ENCODE measurements at places on chromosomes 16 and 17.

- no peak for DNase-seq
Observed at GRCh38 chr17:32854832-32855389, 22.0 kb downstream of the MYO1D start.

GRCh38 chr16:89117975-89118289, 24.3 kb downstream of the ACSF3 start:
- no peak for DNase-seq

DNA sequence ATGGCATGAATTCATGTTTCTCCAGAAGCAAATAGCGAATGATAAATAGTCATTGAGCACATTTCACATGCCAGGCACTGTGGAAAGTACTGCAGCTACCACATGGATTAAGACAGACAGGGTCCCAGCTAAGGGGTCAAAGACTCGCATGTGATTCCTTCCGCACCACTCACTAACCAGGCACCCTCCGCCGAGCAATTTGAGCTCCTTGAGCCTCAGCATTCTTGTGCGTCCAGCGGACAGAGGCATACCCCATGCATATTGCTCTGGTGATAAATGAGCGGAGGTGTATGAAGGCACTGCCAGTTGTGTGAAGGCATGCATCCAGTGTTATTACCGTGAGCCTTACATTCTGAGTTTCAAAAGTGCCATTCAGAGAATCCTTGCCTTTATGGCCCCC, 358.7 kb downstream of the HS3ST4 start:
- no peak for DNase-seq

- peak; percentile 35 for DNase-seq
Observed at GRCh38 chr17:38761612-38762011, 9.1 kb downstream of the PSMB3 start.

DNA sequence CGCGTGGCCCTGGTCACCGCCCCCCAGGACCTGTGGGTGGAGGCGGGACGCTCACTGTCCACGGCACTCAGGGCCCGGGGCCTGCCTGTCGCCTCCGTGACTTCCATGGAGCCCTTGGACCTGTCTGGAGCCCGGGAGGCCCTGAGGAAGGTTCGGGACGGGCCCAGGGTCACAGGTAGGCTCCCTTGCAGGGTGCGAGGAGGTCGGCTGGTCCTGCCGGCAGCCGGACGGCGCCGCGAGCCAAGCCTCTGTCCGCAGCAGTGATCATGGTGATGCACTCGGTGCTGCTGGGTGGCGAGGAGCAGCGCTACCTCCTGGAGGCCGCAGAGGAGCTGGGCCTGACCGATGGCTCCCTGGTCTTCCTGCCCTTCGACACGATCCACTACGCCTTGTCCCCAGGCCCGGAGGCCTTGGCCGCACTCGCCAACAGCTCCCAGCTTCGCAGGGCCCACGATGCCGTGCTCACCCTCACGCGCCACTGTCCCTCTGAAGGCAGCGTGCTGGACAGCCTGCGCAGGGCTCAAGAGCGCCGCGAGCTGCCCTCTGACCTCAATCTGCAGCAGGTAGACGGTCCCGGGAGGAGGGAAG, 1.3 kb downstream of the GUCY2D start:
- DNase-seq, result no peak

GRCh38 chr17:15453246-15453645, 14.2 kb downstream of the CDRT4 start:
- no peak for DNase-seq

GRCh38 chr16:68420366-68420942, 27.9 kb downstream of the SMPD3 start:
- DNase-seq, result no peak

GRCh38 chr16:4814542-4815173, 12.2 kb upstream of the ROGDI start:
- DNase-seq, result no peak

DNA sequence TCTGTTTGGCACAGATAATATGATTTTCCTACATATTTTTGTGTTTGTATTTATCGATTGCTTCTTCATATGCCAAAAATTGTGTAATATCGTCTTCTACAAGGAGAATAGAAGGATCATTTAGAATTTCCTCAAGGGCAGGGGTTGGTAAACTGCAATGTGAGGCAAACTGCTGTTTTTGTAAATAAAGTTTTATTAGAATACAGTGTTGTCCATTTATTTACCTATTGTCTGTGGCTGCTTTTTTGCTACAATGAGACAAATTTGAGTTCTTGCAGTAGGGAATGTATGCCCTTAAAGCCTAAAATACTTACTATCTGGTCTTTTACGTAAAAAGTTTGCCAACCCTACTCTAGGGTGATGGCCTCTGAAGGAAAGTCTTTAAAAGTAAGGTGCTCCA, 509.5 kb downstream of the TMEM114 start:
- DNase-seq, result no peak

DNA sequence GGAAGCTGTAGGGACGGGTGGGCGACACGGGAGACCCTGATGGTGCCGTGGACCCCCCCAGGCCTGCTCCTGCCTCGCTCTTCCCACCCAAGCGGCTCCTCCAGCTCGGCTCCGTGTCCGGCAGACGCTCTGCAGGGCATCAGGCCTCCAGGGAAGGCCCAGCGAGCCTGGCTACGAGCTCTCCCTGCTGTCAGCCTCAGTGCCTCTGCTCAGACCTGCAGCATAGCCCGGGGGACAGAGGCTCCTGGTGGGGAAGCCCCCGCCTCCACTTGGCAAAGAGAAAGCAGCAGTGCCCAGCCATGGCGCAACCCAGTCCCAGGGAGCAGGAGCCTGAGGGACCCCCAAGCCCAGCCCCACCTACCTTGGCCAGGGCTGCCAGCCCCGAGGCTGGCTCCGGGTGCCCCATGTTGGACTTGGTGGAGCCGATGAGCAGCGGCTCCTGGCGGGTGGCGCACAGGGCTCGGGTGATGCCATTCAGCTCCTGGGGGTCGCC, 5.9 kb downstream of the FASN start:
- no peak for DNase-seq

DNA sequence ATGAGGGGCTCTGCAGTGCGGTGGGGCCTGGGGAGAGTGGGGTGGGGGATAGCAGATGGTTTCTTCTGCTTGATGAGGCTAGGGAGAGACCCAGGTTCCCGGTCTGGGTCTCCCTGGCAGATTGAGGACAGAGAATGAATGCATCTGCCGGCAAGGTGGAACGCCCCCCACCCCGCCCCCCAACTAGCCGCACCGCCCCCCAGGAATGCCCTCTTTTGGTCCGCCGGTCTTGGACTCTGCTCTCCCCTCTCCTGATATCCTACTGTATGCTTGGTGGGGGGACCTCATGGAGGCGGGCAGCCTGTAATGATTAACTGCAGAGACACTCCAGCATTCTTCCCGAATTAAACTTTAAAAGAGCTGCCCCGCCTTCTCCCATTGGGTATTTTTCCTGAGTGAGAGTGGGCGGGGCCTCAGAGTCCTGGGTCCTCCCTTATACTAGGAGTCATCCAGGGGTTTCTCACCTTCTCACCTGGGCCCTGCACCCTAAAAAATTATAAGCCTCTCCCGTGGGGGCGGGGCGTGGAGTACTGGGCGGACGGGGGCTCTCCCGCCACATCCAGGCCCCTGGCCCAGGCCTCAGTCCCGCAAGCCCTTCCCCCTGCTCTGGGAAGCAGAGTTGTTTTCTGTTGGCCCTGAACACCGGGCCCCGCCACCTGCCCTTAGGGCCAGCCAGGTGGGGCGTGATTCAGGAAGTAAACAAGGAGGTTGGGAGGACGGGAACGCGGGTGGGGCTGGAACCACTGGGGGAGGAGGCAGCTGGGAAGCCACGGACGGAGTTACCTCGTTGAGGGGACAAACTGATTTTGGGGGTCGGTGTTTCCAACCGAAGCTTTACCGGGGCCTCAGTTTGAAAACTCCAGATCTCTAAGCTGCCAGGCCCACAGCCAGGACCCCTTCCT, 1.5 kb downstream of the GRB7 start:
- no peak for DNase-seq

- no peak for DNase-seq
Observed at GRCh38 chr17:81394377-81394920, 808 bp upstream of the BAHCC1 start.

- no peak for DNase-seq
Observed at GRCh38 chr17:60645918-60646523, 31.6 kb upstream of the BCAS3 start.

GRCh38 chr17:38958326-38958725, 8.9 kb downstream of the FBXO47 start:
- no peak for DNase-seq

DNA sequence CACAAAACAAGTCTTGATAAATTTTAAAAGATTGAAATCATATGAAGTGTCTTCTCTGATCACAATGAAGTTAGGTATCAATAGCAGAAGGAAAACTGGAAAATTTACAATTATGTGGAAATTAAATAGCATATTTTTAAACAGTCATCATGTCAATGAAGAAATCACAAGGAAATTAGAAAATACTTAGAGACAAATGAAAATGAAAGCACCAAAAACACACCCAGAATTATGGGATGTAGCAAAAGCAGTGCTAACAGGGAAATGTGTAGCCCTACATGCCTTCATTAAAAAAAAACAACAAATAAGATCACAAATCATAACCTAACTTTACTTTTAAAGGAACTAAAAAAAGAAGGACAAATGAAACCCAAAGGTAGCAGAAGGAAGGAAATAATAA, 7.5 kb upstream of the IL21R start:
- DNase-seq, result no peak
